Iris pigment epithelial cell (primary cell): ENCODE measurements at places on chromosomes 3 and 15.

DNA sequence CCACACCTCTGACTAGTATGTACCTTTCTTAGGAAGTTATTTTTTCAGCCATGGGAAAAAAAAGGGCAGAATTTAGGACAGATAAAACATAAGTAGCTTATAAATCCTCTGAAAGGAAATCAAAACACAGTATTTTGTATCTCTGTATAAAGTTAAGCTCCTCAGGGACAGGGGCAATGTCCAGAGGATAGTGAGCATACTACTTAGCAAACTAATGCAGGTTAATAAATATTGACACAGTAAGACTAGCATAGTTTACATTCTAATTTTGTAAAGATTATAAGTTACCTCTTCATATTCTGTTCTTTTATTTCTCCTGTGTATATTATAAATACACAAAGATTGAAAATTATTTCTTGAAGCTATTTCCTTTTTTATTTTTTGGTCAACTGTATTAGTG is 2.1 kb downstream of the UBE3A start:
- DNase-seq = no peak

GRCh38 chr15:90266485-90266884 is 1.0 kb downstream of the NGRN start:
- peak; percentile 39 for DNase-seq

GRCh38 chr3:158696618-158697017 is 24.2 kb upstream of the LXN start:
- peak; percentile 72 for DNase-seq

GRCh38 chr15:44102675-44103254 is 92.3 kb downstream of the FRMD5 start:
- peak; percentile 99 for DNase-seq

DNA sequence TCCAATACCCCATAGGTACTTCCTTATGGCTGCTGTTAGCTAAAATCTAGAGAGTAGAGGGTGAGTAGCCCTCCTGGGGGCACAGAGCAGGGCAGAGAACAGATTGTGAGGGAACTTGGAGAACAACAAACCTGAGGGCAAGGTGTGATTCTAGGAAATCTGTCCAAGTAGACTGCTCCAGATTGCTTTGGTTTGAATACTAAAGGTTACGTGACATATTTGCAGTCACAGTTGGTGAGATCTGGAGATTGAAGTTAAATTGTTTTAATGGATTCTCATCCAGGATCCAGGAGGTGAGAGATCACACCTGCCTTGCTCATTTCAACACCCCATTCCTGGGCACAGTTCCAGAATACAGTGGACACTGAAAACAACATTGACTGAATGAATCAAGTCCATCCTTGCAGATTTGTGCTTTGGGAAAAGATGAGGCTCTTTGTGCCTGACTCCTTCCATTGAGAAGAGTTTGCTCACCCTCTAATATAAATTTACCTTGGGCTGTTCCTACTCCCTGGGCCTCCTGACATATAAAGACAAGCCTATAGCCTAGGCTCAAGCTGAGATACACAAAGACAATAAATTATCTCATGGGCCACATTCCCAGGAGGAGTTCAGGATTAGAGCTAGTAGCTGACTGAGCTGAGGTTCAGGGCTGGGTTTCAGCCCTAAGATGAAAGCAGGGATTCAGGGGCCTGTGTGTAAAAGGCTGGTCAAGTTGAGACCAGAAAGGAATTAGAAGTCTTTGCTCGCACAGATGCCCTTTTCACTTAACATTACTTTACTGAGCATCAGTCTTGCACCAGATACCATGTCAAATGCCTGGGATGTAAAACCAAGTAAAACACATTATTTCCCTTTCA is 400.9 kb upstream of the MCTP2 start:
- DNase-seq = no peak

DNA sequence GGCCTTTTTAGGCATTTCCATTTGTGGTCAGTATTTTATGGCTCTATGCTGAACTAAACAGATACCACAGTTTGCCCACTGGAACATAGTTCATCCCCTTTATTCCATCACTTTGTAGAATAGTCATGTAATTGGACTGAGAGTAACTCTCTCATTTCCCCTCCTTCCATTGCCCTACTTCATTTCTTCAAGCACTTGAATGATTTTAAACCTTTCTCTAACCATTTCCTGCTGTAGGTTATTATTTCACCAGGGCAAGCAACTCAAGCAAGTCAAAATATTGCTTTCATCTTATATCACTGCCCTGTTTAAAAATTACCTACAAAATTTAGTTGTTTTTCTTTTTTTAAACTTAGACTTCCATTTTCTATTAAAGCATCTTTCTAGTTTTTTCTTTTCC is 177.0 kb downstream of the RAP2B start:
- DNase-seq = no peak

DNA sequence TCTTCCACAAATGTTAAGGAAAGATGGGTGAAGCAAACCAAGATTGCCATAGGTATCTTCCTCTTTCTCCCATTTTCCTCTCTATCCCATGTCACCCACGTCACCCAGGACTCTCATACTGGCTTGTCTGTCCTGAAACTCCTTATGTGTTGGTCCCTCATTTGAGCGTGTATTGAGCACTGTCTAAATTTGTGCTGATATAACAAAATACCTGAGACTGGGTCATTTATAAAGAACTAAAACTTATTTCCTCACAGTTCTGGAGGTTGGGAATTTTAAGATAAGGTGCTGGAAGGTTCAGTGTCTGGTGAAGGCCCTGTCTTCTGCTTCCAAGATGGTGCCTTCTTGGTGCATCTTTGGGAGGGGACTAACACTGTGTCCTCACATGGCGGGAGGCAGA is 186.9 kb upstream of the SLC24A5 start:
- DNase-seq = no peak

DNA sequence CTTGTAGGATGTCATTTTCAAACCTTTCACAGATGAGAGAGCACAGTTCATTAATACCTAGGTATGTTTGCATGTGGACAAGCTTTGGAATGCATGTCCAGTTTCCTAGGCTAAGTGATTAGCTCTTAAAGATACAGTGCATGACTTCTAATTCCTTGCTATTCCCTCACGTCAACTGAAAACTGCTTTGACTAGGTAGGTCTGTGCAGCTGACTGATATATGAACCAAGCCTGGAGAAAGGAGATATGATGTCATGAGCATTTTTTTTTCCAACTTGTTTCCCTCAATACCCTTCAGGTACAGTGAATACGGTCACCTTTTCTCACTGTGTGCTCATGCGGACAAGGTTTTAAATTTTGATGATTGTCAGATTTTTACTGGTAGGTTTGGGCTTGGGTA is 41.6 kb upstream of the TASOR start:
- no peak for DNase-seq

DNA sequence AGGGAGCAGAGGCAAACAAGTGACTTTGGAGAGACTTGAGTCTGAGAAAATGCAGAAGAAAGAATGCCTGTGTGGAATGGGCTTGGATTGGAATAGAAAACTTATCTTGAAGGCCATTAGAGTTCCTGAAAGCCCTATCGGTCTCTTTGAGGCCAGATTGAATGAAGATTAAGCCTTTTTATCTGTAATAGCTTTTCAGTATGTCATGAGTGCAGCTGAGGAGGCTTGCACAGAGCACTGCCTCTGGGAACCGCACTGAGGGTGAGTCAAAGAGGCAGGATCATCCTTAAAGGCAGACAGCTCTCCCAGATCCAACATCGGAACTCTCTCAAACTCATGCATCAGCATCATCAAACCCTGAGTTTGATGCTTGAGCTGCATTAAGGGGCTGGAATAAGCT is 515.2 kb downstream of the NTRK3 start:
- no peak for DNase-seq

DNA sequence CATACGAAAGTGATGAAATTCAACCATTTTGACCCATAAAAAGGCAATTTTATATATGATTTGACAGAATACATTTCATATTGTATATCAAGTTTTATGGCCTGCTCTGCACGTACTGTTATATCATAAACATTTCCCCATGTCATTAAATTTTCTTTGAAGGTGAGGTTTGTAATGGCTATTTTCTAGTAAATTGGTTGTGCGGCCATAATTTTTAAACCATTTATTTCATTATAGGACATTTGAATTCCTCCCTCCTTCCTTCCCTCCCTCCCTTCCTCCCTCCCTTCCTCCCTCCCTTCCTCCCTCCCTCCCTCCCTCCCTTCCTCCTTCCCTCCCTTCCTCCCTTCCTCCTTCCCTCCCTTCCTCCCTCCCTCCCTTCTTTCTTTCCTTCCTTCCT is 87.4 kb upstream of the AGBL1 start:
- no peak for DNase-seq

- no peak for DNase-seq
These were observed 47.2 kb downstream of the SPTSSB start for GRCh38 chr3:161323926-161324621.

- DNase-seq = peak; percentile 35
These were observed 215.3 kb upstream of the ROBO1 start for GRCh38 chr3:79983118-79983517.

- DNase-seq = peak; percentile 79
These were observed 41.4 kb downstream of the CTDSPL2 start for GRCh38 chr15:44468709-44469385.

DNA sequence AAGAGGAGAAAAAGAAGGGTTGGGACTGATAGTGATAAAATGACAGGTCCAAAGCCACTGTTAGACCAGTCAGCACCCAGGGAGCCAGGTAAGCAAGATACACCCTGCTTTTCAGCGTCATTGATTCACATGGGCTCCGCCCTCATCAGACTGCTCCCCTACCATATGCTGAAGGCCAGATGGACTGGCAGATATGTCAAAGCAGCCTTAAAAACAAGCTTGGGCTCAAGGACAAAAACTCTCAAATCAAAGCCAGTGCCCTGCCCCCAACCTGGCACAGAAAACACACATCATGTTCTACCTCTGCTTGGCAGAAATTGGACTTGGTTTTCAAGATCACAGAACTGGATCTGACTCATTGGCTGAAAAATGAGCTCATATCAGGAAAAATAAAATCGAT is 33.4 kb downstream of the SH3BP5 start:
- DNase-seq = no peak

- no peak for DNase-seq
These were observed 223.1 kb downstream of the MEIS2 start for GRCh38 chr15:36877294-36877693.

DNA sequence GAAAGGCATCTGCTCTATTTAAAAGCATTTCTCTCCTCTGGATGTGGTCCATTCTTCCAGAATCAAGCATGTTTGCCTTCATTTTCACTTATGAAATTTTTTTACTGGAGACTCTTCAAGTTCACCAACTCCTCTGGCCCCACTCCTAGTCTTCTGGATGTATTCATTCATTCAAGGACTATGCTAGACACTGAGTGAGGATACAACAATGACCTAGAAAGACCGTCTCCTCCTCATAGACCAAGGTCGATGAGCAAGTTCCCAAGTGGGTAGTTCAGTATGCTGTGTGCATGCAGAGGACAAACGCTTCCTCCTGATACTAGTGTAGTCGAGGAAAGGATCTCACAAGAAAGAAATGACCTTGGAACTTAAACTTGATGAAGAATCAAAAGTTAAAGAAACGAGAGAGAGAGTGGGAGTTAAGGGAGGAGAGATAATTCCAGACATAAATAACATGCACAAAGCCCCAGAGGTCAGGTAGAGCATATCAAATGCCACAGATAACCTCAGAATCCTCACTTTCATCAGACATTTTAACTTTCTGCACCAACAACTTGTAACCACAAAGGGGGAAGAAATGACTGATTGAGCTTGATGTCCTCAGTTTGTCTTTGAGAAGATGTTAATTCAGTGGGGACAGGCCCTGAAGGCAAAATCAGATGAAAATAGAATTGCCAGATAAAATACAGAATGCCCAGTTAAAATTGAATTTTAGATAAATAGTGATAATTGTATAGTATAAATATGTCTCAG is 149.4 kb downstream of the IMPG2 start:
- no peak for DNase-seq

- no peak for DNase-seq
These were observed 914.5 kb upstream of the EPHA6 start for GRCh38 chr3:95899911-95900310.

GRCh38 chr15:41993472-41994170 is 21.3 kb upstream of the EHD4 start:
- no peak for DNase-seq

DNA sequence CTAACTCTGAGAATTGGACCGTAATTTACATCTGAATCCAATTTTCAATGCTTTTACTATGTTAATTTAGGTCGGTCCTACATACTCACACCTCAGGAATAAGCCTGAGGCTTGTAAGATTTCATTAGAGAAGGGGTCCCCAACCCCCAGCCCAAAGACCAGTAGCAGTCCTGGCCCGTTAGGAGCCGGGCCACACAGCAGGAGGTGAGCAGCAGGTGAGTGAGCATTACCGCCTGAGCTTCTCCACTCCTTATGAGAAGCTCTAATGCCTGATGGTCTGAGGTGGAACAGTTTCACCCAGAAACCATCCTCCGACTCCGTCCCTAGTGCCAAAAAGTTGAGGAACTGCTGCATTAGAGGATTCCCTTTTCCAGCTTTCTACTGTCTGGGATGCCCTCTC is 757.3 kb downstream of the SI start:
- no peak for DNase-seq

DNA sequence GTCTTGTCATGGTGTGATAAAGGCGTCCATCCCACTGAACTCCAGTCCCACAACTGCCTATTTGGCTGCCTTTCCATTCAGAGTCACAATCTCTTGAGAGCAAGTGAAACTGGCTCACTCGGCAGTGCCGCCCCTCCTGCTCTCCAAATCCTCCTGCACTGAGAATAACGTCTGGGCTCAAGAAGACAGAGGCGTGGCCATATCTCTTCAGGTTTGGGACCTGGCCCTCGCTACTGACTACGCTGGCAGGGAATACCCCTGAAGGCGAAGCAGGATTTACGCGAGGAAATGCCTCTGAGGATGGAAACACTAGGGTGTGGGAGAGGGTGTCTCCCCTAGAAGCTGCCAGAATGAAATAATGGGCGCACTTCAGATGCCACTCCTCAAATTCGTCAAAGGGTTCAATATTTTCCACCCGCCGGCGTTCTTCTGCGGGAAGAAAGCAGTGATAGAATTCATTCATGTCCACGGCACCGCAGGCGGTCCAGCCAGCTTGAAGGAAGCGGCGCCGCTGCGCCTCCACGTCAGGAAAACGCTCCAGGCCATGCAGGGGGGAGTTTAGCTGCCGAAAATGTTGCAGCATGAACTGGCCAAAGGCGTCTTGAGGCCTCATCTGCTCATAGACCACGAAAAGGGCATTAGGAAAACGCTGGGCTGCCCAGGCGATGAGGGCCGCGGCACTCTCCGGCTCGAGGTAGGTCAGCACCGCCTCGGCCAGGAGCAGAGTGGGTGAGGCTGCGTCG is 985 bp downstream of the LCMT2 start:
- DNase-seq = peak; percentile 10

GRCh38 chr3:160355826-160356225 is 43.2 kb downstream of the IFT80 start:
- DNase-seq = no peak

DNA sequence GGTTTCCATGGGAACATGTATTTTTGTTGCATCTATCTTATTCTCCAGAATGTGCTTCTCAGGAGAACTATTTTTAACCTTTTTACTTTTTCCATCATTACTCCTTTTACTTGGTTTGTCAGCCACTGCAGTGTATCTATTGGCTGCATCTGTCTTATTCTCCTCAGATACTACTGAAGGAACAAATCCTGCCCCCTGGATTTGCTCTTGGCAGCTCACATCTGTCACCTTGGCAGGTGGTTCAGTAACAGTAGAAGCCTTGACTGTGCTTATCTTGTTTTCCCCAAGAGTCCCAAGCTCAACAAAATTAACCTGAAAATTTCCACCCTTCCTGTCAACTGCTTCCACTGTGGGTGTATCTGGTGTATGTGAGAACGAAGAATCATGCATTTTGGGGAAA is 106.0 kb downstream of the MAP4 start:
- DNase-seq = no peak
